ENCODE measurements at places on chromosomes 13 and 19. TPM values are rescaled to one million over a fixed set of nuclear protein-coding genes. Genes with fewer than 3 reads are reported as not detected.

The CBLC gene
- not detected for polyA plus RNA-seq

The CERS1 gene
- polyA plus RNA-seq: 4.1 TPM

The CEACAM16 gene
- polyA plus RNA-seq: not detected

The COLGALT1 gene
- polyA plus RNA-seq: 124 TPM

The PSPN gene
- polyA plus RNA-seq: 0.34 TPM
